ENCODE measurements at places on chromosomes 2 and 18.

DNA sequence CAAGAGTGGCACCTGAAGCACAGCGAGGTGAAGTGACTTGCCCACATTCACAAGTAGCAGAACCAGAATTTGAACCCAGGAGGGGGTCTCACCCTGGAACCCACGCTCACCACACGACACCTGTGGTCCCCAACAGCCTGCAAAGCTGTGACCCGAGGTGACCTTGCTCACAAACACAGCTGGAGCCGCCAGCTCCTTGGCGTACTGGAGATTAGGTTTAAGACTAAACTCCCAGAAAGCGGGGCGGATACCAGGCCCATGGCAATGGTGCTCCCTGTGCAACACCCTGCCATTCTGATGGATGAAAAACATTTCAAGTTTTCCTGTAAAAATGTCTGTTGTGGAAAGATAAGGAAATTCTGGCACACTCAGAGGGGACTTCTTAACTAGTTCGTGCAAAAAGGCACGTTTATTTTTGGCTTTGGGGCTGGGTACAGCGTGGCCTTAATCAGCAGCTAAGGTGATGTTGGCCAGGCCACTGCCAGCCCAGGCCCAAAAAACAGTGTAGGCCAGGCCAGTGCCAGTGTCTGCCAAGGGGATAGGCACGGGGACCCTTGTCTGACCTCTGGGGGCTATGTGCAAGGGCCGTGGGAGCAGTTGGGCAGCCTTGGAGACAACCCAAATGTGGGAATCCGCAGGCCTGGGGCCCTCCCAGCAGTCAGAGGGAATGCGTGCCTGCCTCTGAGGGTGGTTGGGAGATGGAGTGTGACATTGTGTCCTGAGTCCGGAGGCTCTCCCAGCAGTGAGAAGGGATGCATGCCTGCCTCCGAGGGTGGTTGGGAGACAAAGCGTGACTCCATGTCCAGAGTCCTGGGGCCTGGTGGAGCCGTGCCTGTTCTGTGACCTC, 185.0 kb upstream of the HS6ST1 start:
- peak; percentile 32 for DNase-seq

DNA sequence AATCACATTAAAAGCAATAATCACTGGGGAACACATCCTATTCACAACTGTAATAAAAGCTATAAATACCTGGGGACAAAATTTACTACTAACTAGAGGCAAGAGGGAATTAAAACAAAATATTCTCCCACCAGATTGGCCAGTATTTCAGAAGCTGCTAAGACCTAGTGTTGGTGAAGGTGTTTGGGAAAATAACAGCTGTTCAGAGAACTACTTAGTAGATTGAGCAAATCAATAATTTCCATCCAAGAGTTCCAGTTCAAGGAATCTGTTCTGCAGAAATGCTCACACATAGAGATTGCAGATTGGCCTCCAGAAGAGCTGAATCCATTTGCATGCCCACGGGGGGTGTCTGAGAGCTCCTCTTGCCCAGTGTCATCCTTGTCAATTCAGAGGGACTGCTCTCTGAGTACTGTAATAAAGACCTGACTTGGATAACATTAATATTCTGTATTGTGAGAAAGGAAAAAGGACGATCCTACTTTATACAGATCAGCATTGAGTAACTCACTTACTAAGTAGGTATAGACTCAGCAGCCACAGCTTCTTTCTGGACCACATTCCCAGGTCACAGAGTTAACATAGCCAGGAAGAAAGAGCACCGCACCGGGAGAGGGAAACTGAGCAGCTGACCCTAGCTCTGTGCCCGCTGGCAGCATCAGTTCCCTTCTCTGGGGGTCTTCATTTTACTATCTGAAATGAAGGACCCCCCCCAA, 5.6 kb downstream of the TUBB6 start:
- DNase-seq: no peak

GRCh38 chr2:218870984-218871344, 9.7 kb upstream of the WNT10A start:
- no peak for DNase-seq

- no peak for DNase-seq
Observed at GRCh38 chr18:49169037-49169521, 218.3 kb upstream of the SMAD7 start.

- DNase-seq: no peak
Observed at GRCh38 chr2:191895195-191895594, 48.3 kb upstream of the CAVIN2 start.

DNA sequence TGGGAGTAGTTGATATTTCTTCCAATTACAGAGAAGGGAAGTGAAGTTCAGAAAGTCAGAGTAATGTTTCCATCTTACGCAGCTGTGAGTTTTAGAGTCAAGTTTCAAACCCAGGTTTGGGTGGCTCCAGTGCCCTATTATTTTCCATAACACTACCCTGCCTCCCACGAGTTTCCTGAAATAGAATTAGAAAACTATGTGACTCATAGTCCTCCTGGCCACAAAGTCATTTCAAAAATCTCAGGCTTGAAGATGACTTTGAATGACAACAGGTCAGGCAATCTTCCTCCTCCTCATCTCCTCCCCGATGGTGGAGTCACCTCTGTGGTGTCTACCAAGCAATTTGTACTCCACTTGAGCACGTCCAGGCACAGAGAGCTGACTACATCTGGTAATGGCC, 212.3 kb upstream of the TRIB2 start:
- no peak for DNase-seq

DNA sequence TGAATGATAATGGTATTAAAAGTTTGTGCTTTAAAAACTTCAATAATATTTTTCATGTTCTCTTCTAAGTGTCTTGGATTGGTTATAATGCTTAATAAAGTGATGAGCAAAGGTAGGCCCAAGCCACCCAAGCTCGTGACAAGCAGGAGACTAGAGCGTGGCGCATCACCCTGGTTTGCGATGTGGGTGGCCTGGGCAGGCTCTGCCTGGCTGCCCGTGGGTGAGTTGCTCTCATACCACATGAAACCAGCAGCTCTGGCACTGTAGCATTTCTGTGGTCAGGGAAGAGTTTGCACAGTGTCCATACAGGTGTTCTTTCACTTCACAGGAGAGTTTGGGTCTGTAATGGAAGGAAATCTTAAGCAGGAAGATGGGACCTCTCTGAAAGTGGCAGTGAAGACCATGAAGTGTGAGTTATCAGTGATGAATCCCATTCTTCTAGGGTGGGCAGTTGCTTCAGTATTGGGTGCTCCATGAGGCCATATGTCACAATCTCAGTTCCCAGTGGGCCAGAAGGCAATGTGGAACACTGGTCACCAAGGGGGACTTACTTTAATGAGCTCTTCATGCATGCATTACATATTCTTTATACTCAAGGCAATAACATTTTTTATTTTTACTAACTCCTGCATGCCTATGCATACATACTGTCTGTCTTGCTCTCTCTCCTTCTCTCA, 51.4 kb upstream of the TMEM87B start:
- no peak for DNase-seq

- no peak for DNase-seq
Observed at GRCh38 chr2:1964659-1965058, 220.3 kb upstream of the PXDN start.

DNA sequence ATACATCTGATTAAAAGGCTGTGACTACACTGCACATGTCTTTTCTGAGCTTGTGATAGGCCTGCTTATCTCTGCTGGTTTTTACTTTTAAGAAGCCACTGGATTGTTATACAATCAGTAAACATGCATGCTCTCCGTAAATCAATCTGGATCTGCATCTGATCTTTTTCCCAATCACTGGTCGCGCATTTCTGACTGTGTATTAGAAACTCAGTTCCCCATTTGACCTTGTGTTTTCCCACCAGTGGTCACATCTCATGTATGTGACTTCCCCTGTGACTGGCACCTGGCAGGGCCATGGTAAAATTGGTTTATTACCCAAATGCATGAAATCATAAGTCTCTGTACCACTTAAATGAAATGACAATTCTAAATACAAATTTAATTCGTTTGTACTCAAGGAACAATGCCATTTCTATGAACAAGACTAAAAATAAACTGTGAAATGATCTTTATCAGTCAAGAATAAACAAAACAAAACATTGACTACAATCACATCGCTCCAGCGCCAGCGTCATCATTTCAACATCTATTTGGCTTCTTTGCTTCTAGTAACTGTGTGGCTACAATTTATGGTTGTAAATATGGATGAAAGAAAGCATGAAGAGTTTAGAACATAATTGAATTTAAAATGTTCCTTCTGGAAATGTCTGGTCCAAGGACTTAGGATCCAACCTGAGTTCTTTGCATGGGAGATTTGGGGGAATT, 396.6 kb upstream of the TRIB2 start:
- no peak for DNase-seq

GRCh38 chr2:821546-821945, 129.1 kb upstream of the SNTG2 start:
- DNase-seq: no peak

DNA sequence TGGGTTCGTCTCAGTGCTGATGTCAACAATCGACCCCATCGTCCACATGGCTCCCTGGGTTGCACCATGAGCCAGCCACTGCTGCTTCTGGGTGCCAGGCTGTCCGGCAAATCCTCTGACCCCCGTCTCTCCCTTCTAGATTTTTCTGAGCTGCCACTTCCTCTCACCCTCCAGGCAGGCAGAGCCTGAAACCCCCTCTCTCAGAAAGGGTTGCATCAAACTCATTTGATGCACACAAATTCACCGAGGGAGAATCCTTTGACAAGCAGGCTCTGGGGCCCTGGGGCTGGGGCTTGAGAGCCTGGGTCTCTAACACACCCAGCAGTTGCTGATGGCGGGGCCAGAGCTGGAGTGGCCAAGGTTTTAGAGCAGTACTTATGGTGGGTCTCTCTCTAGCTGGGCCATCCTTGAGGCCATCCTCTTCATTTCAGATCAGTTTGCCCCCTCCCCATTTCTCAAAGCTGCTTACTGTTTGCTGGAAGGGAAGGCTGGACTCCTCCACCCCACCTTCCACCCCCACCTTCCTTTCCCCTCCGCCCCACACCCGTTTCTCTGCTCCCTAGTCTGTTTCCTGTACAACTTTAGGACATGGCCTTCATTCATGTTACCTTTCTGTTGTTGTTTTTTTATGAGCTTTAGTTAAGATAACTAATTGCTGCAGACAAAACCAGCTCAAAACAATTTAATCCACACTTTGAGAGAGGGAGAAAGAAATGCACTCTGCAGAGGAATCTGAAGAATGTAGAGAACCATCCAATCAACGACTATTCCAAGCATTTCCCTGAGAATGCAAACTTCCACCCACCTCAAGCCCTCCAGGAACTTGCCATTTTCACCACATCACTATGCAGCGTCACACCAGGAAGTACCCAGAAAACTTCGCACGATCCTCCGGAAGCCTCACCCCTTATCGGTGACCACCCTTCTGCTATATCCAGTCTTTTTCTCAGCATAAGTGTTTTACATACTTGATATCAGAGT, 69.5 kb downstream of the ARL4C start:
- no peak for DNase-seq

DNA sequence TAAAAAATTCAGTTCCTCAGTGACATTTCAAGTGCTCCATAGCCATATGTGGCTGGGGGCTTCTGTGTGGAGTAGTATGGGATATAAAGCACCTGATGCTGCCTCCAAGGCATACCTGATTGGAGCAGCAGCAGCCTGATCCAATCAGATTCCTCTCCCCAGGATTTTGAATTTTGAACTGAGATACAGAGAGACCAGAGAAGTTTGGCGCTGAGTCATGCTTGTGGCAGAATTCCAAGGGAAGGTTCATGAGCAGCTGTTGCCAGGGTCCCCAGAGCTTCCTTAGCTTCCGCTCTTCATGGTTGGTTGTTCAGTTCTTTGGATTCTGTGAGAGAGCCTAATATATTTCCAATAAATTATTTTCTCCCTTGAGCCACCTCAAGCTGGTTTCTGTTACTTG, 29.0 kb upstream of the CFAP36 start:
- no peak for DNase-seq

DNA sequence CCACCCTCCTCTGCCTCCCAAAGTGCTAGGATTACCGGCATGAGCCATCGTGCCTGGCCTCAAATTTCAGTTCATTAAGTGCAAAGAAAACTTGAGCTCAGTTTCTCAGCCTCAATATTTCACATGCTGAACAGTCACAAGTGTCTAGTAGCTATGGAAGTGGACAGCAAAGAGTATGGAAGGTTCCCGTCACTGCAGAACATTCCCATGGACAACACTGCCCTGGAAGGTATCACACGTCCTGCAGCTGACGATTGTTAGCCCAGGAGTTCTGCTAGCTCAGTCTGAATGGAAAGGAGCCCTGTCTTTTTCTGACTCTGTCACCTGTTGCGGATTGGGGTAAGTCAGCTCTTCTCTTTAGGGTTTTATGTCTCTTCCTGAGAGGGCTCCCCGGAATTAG, 86.2 kb upstream of the PTPRM start:
- DNase-seq: no peak

GRCh38 chr2:27251766-27252165, 11.1 kb downstream of the SLC30A3 start:
- DNase-seq: no peak

GRCh38 chr2:95329891-95330793, 33.0 kb downstream of the KCNIP3 start:
- no peak for DNase-seq

DNA sequence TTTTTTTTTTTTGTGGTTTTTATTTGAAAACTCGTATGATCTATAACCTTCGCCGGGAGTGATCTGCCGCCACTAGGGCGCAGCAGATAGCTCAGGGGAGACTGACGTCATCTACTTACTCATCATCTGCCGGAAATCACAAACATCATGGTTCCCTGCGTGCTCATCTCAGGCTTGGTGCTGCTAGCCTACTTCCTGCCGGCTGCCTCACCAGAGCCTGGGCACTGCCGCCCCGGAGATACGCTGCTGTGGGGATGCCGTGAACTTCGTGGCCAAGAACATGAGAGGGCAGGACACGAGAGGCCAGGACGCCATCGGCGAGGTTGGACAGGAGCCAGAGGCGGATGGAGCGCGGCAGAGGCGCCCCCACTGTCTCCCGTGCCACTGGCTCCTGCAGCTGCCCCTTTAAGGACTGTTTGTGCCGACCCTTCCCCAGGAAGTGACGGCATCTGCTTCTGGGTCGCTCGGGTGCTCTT, 68.8 kb downstream of the DOK6 start:
- peak; percentile 69 for DNase-seq

DNA sequence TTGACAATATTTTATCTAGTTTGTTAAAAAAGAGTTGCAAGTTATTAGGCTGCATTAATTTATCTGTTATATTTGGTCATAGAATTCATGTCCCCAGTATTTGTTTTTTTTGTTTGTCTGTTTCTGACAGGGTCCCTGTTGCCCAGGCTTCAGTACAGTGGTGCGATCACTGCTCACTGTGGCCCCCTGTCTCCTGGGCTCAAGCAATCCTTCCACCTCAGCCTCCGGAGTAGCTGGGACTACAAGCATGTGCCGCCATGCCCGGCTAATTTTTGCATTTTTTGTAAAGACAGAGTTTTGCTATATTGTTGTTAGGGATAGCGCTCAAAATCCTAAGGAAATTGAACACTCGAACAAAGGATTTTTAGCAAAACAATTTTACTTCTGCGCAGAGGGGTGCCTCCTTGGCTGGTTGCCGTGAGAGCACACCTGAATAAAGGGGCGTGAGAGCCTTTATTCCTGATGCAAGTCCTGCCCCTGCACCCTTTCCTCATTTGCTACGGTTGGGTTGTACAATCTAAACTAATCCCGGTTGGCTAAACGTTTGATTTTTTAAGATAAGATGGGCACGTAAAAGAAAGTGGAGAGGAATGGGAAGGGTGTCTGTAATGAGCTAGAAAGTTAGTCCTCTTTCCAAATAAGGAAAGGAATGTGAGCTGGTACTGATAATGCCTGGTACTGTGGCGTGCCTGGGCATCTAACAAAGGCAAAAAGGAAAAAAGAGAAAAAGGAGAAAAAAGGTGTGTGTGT, 65.5 kb downstream of the COMMD1 start:
- DNase-seq: no peak

- DNase-seq: no peak
Observed at GRCh38 chr2:63046961-63047320, 3.7 kb upstream of the OTX1 start.

All from Jurkat, Clone E6-1 (cell line).